A549 treated with CpdA at 1 μM for 4 hours (cell line): ENCODE measurements at places on chromosomes 6 and 20. TPM values are rescaled to one million over a fixed set of nuclear protein-coding genes. Genes with fewer than 3 reads are reported as not detected.

The SH3BGRL2 gene
- total RNA-seq = 0.27 to 0.35 TPM (median 0.31 TPM) in 5 replicates

The PBOV1 gene
- total RNA-seq = not detected in 5 replicates

The EPPIN gene
- not detected in 5 replicates for total RNA-seq

The SLC13A3 gene
- total RNA-seq = 0.05 to 0.09 TPM in 2 of 5 replicates, not detected in the others
